Gastrocnemius medialis (tissue), 4 donors: ENCODE measurements at places on chromosomes 7 and 10.

- no peak for DNase-seq
- H3K27me3 ChIP-seq, result no peaks in the 10 kb centered on the region
- no peaks in the 10 kb centered on the region for H3K4me1 ChIP-seq
- no peak overlapping the region for H3K4me3 ChIP-seq
- no peaks in the 10 kb centered on the region for H3K36me3 ChIP-seq
Measured at GRCh38 chr10:82378146-82378545, 503.2 kb downstream of the NRG3 start.

GRCh38 chr7:25843467-25843866, 308.5 kb upstream of the NFE2L3 start:
- H3K4me3 ChIP-seq, result no peak overlapping the region
- DNase-seq, result no peak
- H3K27ac ChIP-seq, result peak overlapping the region; percentile 87
- no peaks in the 10 kb centered on the region for H3K27me3 ChIP-seq

DNA sequence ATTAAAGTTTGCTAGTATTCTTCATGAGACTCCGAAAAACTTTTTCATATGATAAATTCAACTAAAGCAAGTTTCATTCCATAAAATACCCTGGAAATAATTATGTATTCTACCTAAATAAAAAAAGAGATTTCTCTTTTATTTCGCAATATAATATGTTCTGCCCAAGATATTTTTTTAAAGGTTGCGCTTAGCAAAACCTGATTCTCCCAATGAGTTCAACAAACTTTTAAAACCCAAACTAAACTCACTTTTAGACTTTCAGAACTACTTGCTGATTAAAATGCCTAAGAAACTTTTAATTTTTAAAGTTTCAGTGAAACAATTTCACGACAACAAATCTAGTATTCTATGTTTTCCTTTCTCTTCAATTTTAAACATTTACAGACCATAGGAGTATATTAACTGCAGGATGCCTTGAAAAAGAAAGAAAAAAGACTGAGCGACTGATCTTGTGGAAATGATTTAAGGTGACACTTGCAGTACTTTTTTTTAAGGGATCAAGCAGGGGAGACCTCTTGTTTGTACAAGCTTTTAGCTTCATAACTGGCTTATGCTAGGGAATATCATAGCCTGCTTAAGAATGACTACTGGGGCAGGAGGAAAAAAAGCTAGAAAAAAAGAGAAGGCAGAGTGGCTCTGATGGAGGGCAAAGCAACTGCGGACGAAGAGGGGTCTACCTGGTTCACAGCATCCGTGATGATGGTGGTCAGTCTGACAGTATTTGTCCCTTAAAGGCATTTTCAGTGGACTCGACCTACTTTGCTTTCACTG, 1.5 kb downstream of the ZNF800 start:
- DNase-seq, result no peak
- no peaks in the 10 kb centered on the region for H3K27me3 ChIP-seq
- peak overlapping the region; percentile 90 for H3K4me3 ChIP-seq
- H3K36me3 ChIP-seq, result no peaks in the 10 kb centered on the region
- peak overlapping the region; percentile 97 for H3K27ac ChIP-seq

DNA sequence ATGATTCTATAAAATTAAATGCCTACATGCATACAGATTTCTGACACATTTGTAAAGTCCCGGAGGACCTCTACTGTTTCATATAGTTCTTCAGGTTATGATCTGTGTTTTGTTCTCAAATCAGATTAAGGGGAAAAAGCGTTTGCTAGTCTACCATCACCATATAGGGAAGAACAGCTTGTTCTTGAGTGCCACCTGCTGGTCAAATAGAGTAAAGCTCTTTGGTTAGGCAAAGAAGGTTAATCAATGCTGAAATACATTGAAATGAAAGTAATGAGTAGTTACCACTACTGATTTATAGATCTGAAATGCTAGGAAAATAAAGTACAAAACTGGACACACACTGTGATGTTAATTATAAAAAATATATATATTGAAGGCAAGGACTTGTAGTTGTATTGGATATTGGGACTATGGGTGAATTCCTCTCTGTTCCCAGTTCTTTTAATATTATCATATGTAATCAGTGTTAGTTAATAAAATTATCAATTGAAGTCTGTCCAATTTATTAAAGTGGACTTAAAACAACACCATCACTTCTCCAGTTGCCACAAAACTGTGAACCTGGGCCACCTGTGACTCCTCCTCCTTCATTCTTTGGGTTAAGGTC, 72.6 kb upstream of the PDLIM1 start:
- peaks cover 15% of the 10 kb centered on the region for H3K36me3 ChIP-seq
- no peaks in the 10 kb centered on the region for H3K27me3 ChIP-seq
- no peak for DNase-seq
- H3K4me3 ChIP-seq, result no peak overlapping the region

- H3K27me3 ChIP-seq, result no peaks in the 10 kb centered on the region
- DNase-seq, result peak; percentile 48
- H3K36me3 ChIP-seq, result no peaks in the 10 kb centered on the region
- peaks cover 21% of the 10 kb centered on the region for H3K4me1 ChIP-seq
- no peak overlapping the region for H3K4me3 ChIP-seq
Measured at GRCh38 chr7:130363026-130363847, 17.1 kb upstream of the CPA1 start.

DNA sequence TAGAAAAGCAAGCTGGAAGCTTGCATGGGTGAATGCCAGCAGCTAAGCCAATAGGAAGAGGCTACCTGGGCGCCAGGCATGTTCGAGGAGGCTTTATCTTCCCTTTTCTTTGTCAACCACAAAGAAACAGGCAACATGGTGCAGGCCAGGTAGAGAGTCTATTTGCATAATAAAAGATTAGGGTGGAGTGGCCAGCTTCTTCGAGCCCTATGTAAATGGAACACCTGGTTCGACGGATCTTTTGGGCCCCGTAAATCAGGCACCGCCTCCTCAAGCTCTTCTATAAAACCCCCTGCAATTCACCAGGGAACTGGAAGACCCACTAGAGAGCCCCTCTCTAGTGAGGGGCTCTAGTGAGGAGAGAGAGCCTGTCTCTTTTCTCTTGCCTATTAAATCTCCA, 1106.2 kb upstream of the CELF2 start:
- H3K27me3 ChIP-seq, result no peaks in the 10 kb centered on the region
- H3K4me3 ChIP-seq, result no peak overlapping the region
- H3K36me3 ChIP-seq, result no peaks in the 10 kb centered on the region
- no peak overlapping the region for H3K27ac ChIP-seq

DNA sequence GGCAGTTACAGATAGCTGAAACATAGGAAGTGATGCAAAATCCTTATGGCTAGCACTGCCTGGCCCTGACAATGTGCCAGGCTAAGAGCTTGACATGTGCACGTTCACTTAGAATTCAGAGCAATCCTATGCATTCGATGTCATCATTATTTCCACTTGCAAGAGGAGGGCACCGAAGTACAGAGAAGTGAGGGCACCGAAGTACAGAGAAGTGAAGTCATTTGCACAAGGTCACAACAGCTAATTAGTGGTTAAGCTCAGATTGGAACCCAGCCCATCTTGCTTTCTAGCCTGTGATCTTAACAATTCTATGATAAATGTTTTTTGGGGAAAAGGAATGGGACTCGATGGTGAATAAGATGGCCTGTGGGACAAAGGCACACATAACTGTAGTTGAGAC, 73.4 kb downstream of the ARHGAP22 start:
- no peak for DNase-seq
- H3K36me3 ChIP-seq, result no peaks in the 10 kb centered on the region
- H3K27ac ChIP-seq, result no peak overlapping the region
- H3K4me3 ChIP-seq, result no peak overlapping the region
